Activated CD8-positive, alpha-beta memory T cell treated with anti-CD3 and anti-CD28 coated beads for 24 hours (primary cell): ENCODE measurements at places on chromosomes 1 and 21.

DNA sequence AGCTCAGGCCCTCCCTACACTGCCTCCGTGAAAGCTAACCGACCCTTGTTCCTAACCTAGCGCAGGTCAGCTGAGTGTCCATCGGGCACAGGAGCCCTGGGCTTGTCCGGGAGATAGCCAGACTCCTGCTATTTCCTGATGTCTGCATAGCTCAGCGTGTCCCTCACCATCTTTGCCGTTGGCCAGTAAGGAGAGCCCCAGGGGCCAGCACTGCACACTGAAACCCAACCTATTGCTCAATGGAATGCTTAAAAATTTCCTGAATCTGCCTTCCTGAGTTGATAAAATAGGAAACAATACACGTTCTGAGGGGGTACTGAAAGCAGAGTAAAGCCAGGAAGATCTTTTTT is 2.2 kb downstream of the RUNX1 start:
- no peak for DNase-seq

GRCh38 chr1:154490317-154490716 is 11.7 kb upstream of the TDRD10 start:
- no peak for DNase-seq

DNA sequence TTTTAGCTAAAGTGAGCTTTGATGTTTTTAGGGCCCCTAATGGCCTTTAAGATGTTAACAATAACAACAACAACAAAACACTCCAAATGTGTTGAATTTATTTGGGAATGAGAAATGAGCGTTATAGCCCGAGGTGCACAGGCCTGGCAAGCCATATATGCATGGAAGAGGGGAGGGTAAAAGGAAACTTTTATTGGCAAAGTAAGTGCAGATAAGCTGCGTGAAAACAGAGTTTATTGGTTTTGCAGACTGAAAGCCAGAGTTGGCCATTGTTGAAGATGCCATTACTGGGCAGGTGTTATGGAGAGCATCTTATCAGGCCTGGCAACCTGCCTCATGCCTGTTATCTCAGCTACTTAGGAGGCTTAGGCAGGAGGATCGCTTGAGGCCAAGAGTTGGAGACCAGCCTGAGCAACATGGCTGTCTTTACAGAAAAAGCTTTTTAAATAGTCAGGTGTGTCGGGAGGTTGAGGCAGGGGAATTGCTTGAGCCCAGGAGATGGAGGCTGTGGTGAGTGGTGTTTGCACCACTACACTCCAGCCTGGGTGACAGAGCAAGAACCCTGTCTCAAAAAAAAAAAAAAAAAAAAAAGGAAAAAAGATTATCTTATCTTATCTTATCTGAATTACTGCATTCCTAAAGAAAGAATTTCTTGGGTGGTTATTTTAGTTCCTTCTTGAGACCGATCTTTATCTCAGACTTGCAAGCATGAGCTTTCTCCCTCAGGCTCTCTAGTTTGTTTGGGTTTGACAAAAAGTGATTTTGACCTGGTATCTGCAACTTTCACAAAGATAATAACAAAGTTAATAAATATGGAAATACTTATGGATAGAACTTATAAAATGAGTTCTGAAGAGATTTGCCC is 1.7 kb downstream of the PATJ start:
- DNase-seq = no peak

DNA sequence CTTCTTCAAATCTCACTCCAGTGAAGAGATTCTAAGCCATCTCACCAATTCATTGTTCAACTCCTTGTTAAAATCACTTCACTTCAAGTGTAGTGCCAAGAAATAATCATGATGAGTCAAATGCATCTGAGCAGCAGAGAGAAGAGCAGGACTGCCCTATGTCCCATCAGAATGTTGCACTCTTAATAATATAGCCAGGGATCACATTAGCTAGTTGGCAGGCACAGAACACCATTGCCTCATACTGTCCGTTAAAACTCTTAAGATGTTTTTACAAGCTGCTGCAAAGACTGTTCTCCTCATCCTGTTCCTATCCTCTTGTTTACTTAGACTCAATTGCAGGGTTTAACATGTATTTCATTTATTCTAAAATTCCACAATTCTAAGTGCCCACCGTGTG is 432.9 kb downstream of the PLPP3 start:
- DNase-seq = no peak

GRCh38 chr1:45198185-45198584 is 8.2 kb downstream of the ZSWIM5 start:
- no peak for DNase-seq

GRCh38 chr1:77316006-77316405 is 34.2 kb downstream of the AK5 start:
- no peak for DNase-seq

DNA sequence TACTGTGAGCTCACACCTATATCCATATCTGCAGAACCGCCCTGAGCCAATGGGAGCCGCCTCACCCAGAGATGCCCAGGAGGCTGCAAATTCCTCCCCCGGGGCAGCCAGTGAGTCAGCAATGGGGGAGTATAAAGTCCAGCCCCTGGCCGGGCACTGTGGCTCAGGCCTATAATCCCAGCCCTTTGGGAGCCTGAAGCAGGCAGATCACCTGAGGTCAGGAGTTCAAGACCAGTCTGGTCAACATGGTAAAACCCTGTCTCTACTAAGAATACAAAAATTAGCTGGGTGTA is 5.0 kb upstream of the CLCNKB start:
- no peak for DNase-seq

- DNase-seq = no peak
These were observed 27.5 kb downstream of the TRIM45 start for GRCh38 chr1:117093870-117094621.

DNA sequence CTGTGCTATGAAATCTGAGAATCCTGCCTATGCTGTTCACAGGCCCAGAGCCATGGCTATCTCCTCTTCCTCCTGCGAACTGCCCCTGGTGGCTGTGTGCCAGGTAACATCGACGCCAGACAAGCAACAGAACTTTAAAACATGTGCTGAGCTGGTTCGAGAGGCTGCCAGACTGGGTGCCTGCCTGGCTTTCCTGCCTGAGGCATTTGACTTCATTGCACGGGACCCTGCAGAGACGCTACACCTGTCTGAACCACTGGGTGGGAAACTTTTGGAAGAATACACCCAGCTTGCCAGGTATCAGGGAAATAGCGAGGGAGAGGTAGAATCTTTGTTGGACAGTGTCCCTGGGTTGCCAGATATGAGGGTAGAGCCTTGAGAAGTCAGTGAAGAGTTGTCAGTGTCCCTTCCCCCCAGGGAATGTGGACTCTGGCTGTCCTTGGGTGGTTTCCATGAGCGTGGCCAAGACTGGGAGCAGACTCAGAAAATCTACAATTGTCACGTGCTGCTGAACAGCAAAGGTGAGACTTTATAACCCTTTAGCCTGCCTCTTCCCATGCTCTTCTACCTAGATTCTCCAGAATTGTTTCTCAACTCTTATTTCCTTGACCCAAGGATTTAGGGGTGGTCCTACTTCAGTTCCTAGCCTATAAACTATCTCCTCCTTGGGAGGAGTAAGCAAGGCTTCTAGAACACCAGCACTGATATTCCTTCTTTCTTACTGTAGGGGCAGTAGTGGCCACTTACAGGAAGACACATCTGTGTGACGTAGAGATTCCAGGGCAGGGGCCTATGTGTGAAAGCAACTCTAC is 1.4 kb downstream of the NIT1 start:
- DNase-seq = no peak

- no peak for DNase-seq
These were observed 3.6 kb downstream of the ERG start for GRCh38 chr21:38494703-38495102.

DNA sequence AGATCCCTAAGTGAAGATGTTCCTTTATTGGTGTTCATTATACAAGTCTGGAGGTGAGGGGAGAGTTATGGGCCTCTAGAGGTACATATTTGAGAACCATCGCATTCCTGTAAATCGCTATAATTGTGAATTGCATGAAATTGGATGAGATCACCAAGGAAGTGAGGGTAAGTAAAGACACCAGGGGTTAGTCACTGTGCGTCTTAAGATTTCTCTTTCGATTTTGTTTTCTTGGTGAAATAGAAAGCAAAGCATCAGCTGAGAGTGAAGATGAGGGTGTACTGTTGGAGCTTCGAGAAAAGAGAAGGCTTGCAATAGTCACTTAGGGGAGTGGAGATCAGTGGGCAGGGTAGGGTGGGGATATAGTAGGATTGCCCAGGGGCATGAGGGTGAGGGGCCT is 82.1 kb downstream of the RAVER2 start:
- no peak for DNase-seq

DNA sequence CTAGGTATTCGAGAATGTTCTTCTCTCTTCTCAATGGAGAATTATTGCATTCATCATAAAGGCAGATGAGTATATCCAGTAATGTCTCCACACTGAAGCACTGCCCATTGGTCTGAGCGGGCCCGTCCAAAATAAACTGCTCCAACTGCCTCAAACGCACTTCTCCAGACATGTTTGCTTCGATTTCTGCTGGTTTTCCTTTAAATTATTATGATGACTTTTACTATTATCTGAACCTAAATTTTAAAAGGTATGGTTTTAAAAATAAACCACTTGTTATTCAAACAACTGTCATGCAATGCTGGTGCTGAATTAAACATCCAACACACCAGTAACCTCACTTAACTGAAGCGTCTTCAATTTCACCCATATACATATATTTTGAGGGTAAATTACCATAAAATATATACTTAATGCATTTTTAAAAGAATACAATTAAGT is 1.3 kb downstream of the CDC42BPA start:
- DNase-seq = no peak

- no peak for DNase-seq
These were observed 987 bp downstream of the DYNLT4 start for GRCh38 chr1:44806025-44806703.

GRCh38 chr1:178867670-178868069 is 3.2 kb downstream of the ANGPTL1 start:
- DNase-seq = no peak

- no peak for DNase-seq
These were observed 151.5 kb upstream of the BACE2 start for GRCh38 chr21:41016472-41016871.

GRCh38 chr1:216210081-216210480 is 213.2 kb downstream of the USH2A start:
- DNase-seq = no peak

GRCh38 chr1:77825131-77825709 is 45.8 kb downstream of the MIGA1 start:
- DNase-seq = no peak

DNA sequence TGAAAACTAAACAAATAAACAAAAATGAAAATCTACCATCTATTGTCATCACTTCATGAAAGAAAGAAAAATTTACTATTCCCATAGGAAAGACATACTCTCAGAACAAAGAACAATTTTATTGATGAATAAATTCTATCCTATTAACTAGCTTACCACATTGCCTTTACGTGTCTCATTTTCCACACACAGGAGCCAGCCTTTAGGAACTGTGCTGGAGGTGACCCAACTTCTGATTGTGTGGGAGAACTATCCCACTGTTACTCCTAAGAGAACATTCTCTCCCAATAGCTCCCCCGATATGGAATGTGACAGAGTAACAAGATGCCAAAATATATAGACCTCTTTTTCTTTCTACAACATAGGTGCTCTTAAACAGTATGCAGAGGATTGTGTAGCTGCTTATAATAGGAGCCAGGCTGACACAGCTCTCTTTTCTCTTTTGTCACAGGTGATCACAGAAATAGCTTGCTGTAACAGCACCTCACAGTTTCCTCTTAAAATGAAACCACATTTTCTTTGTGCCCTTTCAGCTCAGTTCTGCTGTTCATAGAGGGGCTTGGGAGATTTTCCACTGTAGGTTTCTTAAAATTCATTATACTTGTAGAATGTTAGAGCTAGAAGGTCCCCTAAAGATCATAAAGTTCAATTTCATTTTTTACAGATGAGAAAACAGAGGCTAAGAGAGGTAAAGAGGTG is 35.5 kb downstream of the C21orf91 start:
- DNase-seq = no peak

GRCh38 chr1:176545034-176545639 is 82.2 kb downstream of the PAPPA2 start:
- no peak for DNase-seq

DNA sequence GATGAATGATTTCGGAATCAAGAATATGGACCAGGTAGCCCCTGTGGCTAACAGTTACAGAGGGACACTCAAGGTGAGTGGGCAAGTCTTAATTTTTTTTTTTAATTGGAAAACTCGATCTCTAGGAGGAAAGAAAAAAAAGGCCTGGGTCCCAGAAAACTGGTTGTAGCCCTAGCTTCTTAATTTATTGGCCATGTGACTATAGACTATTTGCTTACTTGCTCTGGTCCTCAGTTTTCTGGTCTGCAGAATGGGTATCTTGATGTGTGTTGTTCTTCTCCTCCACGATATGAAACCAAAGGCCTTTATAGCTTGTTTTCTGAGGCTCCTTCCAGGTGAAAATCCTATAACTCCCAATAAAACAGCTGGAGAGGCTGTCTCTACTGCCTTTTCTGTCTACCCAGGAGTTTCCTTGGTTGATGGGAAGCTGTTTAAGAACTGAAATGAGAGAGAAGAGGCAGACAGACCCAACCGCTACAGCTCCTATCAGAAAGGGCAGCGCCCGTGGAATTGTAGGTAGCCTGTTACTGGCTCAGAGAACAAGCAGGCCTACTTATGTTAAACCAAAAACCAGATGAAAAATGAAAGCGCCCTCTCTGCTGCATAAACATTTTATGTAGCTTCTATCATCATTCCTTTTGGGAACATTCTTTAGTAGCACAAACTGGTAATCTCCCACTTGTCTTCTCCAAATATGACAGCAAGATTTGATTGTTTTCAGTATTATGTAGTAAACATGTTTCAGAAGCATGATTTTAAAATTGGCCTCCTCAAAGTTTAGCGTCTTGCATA is 4.5 kb downstream of the ETS2 start:
- DNase-seq = no peak

DNA sequence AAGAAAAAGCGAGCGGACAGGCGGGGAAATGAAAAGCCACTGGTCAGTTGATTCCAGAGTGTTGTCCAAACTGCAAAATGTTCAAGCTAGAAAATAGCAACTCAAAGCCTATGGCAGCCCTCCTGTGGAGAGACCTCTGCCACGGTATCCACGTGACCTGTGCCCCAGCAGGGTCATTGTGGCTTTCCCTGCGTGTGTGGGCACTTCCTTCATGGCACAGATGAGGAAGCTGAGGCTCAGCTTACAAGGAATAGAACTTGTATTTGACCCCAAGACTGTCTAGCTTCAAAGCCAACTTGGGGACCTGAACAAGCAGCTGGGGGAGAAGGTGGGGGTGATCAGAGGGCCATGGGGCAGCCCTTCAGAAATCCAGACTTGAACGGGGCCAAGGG is 15.6 kb upstream of the PLEKHG5 start:
- DNase-seq = no peak

DNA sequence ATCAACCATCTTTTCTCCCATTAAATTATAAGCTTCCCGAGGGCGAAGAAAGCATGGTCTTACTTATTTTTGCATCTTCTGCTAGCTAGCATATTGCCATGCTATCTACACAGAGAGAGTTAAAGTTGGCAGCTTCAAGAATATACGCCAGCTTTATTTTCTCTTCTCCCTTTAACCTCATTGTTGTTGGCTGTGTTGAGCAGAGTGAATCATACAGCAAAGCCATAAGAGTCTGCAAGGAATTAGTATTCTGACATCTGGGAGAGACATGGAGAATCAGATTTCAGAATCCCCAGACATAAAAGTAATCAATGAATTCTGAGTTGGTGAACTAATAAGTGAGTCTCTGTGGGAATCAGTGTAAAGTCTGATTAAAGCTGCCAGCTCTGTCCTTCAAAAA is 649.6 kb upstream of the PTBP2 start:
- DNase-seq = no peak
